ENCODE measurements at places on chromosomes 2 and 18.

GRCh38 chr18:49839012-49839411 is 25.7 kb upstream of the ACAA2 start:
- DNase-seq, result no peak

DNA sequence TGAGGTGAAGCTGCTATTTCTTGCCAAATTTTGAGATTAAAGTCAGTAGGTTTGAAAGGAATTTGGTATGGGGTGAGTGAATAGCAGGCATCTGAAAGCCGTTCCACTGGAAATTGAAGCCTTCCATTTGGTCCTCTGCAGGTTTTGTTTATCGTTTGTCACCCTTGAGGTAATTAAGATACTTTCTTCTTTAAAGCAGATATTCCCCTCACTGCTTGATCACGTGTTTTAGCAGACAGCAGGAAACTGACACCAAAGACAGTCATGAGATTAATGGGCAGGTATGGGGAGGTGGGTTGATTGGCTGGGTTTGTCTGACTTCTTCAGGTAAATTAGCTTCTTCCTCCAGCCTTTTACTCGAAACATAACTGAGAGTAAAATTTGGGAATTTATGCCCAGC is 10.7 kb downstream of the LPIN1 start:
- DNase-seq, result no peak

DNA sequence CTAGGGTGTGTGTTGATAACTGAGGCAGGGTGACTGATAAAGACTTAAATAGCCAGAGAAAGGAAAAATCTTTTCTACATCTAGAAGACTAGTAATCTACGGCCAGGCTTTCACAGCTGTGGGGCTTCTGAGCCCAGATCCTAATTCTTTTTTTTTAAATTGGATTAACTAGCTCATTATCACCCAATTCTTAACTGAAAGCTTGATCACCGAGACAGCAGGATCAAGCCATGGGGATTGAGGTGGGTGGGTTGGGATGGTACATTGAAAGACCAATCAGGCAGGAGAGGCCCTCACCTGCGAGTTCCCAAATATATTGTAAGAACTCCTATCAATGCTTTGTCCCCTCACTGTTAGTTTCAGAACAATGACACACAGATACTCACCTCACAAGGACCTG is 20.0 kb upstream of the NFE2L2 start:
- DNase-seq, result no peak

- no peak for DNase-seq
Observed at GRCh38 chr2:30235008-30235655, 3.8 kb downstream of the LBH start.

DNA sequence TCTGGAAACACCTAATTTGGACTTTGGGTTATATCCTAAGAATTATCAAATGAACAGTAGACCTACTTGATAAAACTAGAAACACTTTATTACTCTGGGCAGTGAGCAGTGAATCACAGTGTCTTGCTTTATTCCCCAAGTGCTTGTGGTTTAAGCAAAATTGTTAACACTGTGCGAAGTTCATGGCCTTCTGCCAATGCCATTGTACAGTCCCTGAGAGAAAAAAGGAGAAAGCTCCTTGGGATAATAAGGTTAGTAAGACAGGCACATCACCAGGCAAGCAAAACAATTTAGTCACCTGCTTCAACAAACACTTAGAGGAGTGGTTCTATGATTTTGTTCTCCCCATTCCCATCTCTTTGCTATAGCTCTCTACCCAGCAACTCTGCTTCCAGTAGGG is 39.8 kb downstream of the ADCYAP1 start:
- DNase-seq, result peak; percentile 78

DNA sequence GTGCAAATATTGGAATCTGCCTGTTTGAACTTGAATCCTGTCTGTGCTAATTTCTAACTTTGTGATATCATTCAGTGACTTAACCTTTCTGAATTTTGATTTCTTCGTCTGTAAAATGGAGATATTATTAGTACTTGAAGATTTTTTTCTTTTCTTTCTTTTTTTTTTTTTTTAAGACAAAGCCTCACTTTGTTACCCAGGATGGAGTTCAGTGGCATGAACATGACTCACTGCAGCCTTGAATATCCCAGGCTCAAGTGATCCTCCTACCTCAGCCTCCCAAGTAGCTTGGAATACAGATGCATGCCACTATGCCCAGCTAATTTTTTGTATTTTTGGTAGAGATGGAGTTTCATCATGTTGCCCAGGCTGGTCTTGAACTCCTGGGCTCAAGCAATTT is 28.3 kb downstream of the ACTR3 start:
- no peak for DNase-seq

DNA sequence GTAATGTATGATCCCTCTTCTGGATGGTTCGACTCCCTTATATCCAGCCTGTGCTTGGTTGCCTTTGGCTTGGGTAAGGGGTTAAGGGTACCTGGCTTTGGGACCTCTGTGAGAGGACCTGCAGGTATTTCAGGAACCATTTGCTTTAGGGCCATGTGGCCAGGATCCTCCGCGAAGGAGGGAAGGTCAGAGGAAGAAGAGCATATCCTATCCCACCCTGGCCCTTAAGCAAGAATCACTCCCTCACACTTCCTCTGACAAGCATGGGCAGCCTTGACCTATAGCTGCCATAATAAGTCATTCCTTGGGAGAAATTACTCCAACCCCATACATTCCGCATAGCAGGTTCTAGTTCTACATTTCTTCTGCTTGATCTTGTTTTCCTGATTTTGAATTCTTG is 59.1 kb upstream of the TXNDC2 start:
- DNase-seq, result no peak

- peak; percentile 57 for DNase-seq
Observed at GRCh38 chr2:191152482-191153240, 1.9 kb upstream of the STAT4 start.

GRCh38 chr2:28751956-28752630 is 463 bp downstream of the PPP1CB start:
- peak; percentile 17 for DNase-seq

- no peak for DNase-seq
Observed at GRCh38 chr2:239466061-239466754, 65.4 kb upstream of the HDAC4 start.

- no peak for DNase-seq
Observed at GRCh38 chr2:28647682-28648081, 103.9 kb upstream of the PPP1CB start.

DNA sequence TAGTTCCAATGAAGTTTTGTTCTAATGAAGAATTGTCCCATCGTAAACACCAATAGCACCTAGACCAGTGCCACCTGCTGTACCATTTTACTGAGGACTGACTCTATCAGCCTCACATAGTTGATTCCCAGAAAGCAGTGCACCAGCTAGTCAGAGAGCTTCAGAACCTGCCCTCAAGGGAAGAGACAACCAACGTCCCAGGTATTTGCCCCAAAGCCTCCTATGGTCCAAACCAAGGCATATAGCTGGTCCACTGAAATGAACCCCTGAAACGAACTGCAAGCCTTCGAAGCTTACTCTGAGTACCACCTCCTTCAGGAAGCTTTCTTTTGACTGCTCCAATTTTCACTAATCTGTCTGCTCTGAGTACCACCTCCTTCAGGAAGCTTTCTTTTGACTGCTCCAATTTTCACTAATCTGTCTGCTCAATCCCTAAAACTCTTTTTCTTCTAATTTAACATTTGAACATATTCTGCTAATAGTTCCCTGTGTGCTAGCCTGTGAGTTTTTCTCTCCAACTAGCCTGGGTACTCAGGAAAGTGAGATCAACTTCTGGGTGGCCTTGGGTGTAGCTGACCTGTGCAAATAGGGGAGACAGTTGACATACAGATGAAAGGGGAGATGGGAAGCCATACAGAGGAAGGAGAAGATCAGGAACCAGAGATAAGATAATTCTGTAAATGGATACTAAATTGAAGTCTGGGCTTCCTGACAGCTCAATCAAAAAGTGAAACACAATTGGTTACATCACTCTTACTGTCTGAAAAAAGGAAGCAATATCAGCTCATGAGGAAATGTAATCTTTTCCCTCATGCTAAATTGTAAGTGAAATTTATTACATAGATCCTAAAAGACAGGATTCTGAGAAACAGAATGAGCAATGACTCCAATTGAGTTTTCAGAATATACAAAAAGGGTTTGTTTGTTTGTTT is 33.5 kb upstream of the EML4 start:
- no peak for DNase-seq

DNA sequence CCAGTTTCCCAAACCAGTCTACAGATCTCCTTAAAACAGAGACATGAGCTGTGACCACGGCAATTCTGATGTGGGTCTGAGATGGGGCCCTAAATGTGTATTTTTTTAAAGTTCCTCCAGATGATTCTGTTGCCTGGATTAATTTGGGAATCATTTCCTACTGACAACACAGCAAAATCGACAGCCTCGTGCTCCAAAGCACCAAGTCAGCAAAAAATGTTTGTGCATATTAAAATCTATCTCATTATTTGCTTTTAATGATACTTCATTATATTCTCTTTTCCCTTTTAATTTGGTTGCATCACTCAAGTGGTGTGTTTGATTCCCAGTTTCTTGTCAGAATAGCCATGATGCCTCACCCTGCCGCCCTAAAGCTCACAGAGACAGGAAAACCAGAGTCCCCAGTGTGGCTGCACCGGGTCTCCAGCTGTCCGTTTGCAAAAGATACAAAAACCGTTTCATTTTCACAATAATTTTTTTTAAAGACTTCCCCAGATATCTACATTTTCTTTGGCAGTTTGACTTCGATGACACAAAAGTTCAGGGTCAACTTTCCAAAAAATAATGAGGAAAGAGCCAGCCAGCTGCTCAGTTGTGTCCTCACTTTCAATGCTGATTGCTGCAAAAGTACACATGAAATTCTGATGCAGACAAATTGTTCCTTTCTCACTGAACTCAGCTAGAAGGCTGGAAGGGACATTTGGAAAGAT is 443.2 kb upstream of the ID2 start:
- DNase-seq, result no peak

DNA sequence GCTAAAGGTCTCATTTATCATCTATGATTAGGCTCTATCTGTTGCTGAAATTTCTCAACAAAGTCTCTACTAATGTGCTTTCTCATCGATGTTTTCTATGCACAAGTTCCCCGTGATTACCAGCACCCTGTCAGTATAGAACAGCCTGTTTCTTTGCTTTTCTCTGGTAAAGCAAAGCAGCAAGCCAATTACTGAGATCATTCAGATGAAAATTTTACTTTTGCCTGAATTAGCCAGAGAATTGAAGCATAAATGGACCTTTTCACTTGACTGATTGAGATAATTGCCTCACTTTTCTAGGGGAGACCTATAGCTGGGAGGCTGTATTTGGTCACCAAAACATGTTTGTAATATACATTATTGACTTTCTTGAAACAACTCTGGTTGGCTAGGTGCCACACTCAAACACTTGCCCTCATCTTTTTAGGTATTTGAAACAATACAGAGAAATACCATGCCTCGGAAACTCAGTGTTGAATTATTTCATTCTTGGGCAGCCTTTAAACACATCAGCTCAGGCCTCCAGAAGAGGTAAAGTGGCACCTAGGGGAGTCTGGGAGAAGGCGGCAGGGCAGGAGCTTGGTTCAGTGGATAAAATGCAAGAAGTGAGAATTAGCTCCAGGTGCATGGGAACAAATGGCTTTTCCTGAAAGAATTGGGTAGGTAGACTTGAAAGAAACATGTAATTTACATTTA is 96.2 kb downstream of the GALNT3 start:
- DNase-seq, result no peak

- DNase-seq, result no peak
Observed at GRCh38 chr18:22283116-22283395, 113.7 kb downstream of the GATA6 start.

GRCh38 chr2:226873051-226873620 is 37.3 kb downstream of the RHBDD1 start:
- no peak for DNase-seq

- no peak for DNase-seq
Observed at GRCh38 chr2:144411473-144411872, 108.4 kb downstream of the ZEB2 start.

- DNase-seq, result peak; percentile 56
Observed at GRCh38 chr18:28013066-28013465, 163.9 kb downstream of the CDH2 start.

GRCh38 chr2:215841175-215841816 is 172.1 kb downstream of the MREG start:
- DNase-seq, result no peak

- no peak for DNase-seq
Observed at GRCh38 chr18:50231621-50232020, 34.7 kb downstream of the CFAP53 start.

DNA sequence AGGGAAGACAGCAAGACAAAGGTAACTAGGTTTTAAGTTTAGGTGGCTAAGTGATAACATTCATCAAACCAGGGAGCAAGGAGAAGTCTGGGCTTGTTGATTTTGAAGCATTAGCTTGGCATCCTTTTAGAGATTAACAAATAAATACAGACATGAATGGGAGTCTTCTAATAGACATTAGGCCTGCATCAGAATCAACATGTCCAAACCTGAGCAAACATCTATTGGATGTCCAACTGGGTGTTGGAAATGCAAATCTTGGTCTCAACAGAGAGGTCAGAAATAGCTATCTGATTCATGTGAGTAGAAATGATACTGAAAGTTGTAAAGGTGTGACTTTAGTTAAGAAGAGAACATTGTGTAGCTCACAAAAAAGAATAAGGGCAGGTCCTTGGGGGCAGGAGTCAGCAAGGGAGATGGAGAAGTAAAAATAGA is 85.5 kb upstream of the RND3 start:
- no peak for DNase-seq

GRCh38 chr2:209973328-209973727 is 29.1 kb upstream of the RPE start:
- DNase-seq, result no peak

- DNase-seq, result no peak
Observed at GRCh38 chr2:41970988-41971660, 76.7 kb upstream of the PKDCC start.

DNA sequence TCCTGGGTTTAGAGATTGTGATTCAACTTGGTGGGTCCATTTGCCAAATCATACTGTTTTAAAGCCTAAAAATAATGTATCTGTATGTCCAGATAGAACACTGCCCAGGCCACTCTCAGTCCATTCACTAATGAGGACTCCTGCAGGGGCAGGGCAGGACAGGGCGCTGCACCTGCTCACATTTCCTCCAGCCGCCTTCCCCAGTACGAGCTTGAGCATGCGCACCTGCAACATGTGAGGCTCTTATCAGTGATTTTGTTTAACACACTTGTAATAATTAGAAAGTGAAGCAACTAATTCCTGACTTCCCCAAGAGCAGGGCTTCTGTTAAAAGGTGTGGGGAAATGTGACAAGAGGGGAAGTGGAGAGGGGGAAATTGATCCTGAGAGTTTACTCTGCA is 89.7 kb downstream of the AFF3 start:
- DNase-seq, result no peak

DNA sequence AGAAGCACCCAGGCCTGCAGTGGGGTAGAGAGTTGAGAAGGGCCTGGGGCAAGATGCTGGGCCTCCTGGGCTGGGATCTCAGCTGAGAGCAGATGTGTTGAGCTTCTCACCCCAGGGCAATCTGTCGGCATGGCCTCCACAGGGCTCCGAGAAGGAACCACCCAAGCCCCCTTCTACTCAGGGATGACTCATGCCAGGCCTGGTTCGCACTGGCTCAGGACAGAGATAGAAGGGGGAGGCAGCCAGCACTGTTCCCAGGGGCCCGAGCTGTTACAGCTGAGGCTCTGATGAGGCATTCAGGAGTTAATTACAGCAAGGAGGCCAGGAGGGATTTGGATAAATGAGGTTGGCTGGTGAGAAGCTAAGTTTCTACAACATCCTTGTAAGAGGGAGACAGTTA is 62.5 kb downstream of the CENPO start:
- DNase-seq, result peak; percentile 77

- no peak for DNase-seq
Observed at GRCh38 chr2:197647961-197648690, 27.3 kb downstream of the RFTN2 start.

GRCh38 chr2:11505652-11506610 is 27.9 kb upstream of the GREB1 start:
- DNase-seq, result no peak

GRCh38 chr18:2559249-2559648 is 12.1 kb downstream of the METTL4 start:
- DNase-seq, result no peak

All from fibroblast of the aortic adventitia (primary cell).